ENCODE measurements at places on chromosomes 2 and 18. TPM values are rescaled to one million over a fixed set of nuclear protein-coding genes. Genes with fewer than 3 reads are reported as not detected.

DNA sequence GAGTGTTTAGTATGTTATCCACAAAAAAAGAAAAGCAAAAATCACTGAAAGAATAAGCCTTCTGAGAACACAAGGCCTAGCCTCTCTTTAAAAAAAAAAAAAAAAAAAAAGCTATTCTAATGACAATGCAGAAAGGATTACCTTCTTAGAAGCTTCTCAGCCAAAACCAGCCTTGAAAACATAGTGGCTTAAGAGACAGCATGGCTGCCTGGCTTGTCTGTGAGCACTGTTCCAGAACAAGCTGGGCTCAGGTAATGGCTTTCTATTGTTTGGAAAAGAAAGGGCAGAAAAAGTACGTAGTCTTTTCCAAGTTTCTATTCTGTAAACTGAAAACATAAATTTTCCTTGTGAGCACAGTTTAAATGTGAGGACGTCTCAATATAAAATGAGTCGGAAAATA is 119.5 kb downstream of the MAP3K20 start:
- DNase-seq, result no peak

GRCh38 chr18:34767601-34768027 is 57.5 kb downstream of the DTNA start:
- no peak for DNase-seq

Gene NEB
- not detected for polyA plus RNA-seq

Gene MC4R
- not detected for polyA plus RNA-seq

Gene CD302
- 2.7 TPM for polyA plus RNA-seq

Gene CTNNA2
- not detected for polyA plus RNA-seq
